Thoracic aorta endothelial cell (primary cell): ENCODE measurements at places on chromosomes 2 and 18. TPM values are rescaled to one million over a fixed set of nuclear protein-coding genes. Genes with fewer than 3 reads are reported as not detected.

Gene C2orf78
- total RNA-seq, result not detected in 2 replicates

Gene EFHD1
- 0.13 TPM in 1 of 2 replicates, not detected in the other for total RNA-seq

Gene MYCN
- total RNA-seq, result 1.2 and 3.2 TPM in 2 replicates

Gene GNAL
- total RNA-seq, result 0.66 and 3.5 TPM in 2 replicates

Gene RGPD4
- not detected in 2 replicates for total RNA-seq

Gene MRO
- not detected in 2 replicates for total RNA-seq

Gene CIDEA
- total RNA-seq, result 1.5 and 2.4 TPM in 2 replicates

Gene CBLN2
- 0.07 and 0.27 TPM in 2 replicates for total RNA-seq

Gene CRYGD
- total RNA-seq, result not detected in 2 replicates

Gene UGT1A5
- not detected in 2 replicates for total RNA-seq

Gene AFF3
- total RNA-seq, result 0.07 TPM in 1 of 2 replicates, not detected in the other

Gene KIF5C
- under 0.01 and 0.14 TPM in 2 replicates for total RNA-seq

Gene SERPINB3
- total RNA-seq, result not detected in 2 replicates

Gene BMPR2
- total RNA-seq, result 126 and 133 TPM in 2 replicates

Gene SGPP2
- total RNA-seq, result not detected in 2 replicates

Gene CRYBA2
- not detected in 2 replicates for total RNA-seq

Gene ABCG5
- not detected in 2 replicates for total RNA-seq

Gene RAB27B
- 0.27 and 0.36 TPM in 2 replicates for total RNA-seq

Gene OST4
- total RNA-seq, result 183 and 195 TPM in 2 replicates

Gene VWA3B
- total RNA-seq, result 0.07 TPM in 1 of 2 replicates, not detected in the other

Gene TUBA3E
- total RNA-seq, result not detected in 2 replicates

Gene MARCHF4
- 9.6 and 10.9 TPM in 2 replicates for total RNA-seq

Gene FOXD4L1
- 0.13 TPM in 1 of 2 replicates, not detected in the other for total RNA-seq

Gene EPAS1
- total RNA-seq, result 177 and 257 TPM in 2 replicates

Gene LCT
- under 0.01 TPM in 2 replicates for total RNA-seq

Gene EMX1
- not detected in 2 replicates for total RNA-seq

Gene CCDC85A
- 10.6 and 15.4 TPM in 2 replicates for total RNA-seq

Gene DAPL1
- not detected in 2 replicates for total RNA-seq

Gene CFAP53
- total RNA-seq, result 0.07 TPM in 1 of 2 replicates, not detected in the other

Gene CNDP1
- not detected in 2 replicates for total RNA-seq

Gene SERPINB10
- 0.07 TPM in 1 of 2 replicates, not detected in the other for total RNA-seq

Gene ATP5MC3
- total RNA-seq, result 169 and 214 TPM in 2 replicates

Gene ASAP2
- total RNA-seq, result 95.3 and 121 TPM in 2 replicates

Gene FEV
- not detected in 2 replicates for total RNA-seq

Gene HAAO
- total RNA-seq, result 0.29 TPM in 1 of 2 replicates, not detected in the other

Gene NGEF
- total RNA-seq, result 0.50 and 1.5 TPM in 2 replicates

Gene FAM228A
- total RNA-seq, result 0.14 TPM in 1 of 2 replicates, not detected in the other

Gene AAK1
- 148 and 174 TPM in 2 replicates for total RNA-seq
